ENCODE measurements at places on chromosomes 2 and 18. TPM values are rescaled to one million over a fixed set of nuclear protein-coding genes. Genes with fewer than 3 reads are reported as not detected.

Gene GNAL
- 20.4 TPM for total RNA-seq

Gene MIB1
- 90.9 TPM for total RNA-seq

Gene TCF7L1
- total RNA-seq = 41.8 TPM

Gene ALPI
- not detected for total RNA-seq

Gene KCTD18
- 6.5 TPM for total RNA-seq

Gene C2orf15
- total RNA-seq = 0.23 TPM

Gene LDLRAD4
- total RNA-seq = 1.7 TPM

Gene ZC3H6
- 7.9 TPM for total RNA-seq

Gene NGEF
- total RNA-seq = 0.96 TPM

- no peak for DNase-seq
Measured at GRCh38 chr2:201522965-201523364, 71.4 kb downstream of the STRADB start.

DNA sequence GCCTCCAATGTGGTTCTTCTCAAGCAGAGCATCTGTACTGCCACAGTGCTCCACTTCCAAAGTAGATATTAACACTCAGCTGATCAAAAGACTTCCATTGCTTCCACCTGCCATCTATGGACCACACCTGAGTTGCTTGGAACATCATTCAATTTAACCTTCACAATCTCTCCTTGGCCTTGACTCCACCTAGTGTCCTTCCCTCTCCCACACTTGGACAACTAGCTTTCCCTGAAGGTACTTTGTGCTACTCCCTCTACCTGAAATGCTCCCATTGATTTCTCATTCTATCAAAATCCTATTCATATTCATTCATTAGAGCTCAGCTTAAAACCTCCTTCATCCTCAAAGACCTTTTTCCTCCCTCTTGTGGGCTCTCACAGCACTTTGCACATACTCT is 48.7 kb downstream of the SOWAHC start:
- DNase-seq = no peak

DNA sequence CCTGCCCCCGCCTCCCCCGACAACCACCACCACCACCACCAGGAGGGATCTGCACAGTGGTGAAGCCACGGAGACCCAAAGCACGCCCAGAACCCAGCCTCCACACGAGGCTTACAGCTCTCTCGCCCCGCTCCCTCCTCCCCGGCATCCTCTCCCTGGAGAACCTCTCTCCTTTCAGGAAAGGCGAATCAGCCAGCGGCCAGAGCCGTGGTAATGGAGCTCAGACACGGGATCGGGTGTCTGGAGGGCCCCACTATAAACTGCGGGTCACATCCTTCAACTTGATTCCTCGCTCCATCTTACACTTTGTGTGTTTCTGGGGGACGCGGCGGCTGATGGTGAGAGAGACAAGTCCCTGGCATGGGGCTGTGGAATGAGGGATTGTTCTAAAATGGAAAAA is 271.5 kb upstream of the SIX2 start:
- DNase-seq = no peak

GRCh38 chr2:211688196-211688595 is 850.4 kb downstream of the ERBB4 start:
- no peak for DNase-seq

DNA sequence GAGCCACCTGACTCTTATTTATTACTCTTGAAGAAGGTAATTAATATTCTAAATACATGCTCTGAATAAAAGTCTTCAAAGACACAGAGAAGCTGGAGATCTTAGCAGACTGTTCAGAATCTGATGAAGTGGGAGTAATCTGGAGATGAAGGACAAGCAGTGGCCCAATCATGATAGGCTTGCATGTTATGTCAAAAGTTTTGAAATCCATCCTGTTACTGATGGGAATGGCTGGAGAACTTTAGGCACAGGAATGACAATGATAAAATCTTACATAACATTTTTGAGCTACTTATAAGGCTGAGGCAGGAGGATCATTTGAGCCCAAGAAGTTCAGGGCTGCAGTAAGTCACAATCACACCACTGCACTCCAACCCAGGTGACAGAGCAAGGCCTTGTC is 2.4 kb upstream of the RIF1 start:
- DNase-seq = no peak

GRCh38 chr2:204673877-204674276 is 128.6 kb downstream of the PARD3B start:
- DNase-seq = no peak

- DNase-seq = no peak
Measured at GRCh38 chr2:20507166-20507692, 60.4 kb downstream of the RHOB start.

- DNase-seq = no peak
Measured at GRCh38 chr2:233426619-233427342, 72.5 kb downstream of the DGKD start.

DNA sequence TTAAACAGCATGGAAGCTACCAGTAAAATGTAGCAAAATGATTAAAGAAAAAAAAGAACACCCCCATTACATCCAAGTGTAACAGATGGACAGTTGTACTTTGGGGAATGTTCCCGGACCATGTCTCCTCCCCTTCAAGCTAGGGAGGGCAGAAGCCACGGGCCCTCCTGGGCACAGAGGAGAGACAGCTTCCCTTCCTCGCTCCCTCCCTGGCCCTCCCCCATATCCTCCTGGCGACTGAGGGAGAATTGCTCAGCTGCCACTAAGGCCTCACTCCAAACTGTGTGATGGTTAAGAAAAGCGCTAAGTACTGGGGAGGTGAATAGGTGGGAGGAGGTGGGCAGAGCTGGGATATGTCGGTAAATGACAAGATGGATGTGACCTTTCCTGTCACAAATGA is 358.0 kb downstream of the HRH4 start:
- DNase-seq = no peak

GRCh38 chr2:240463866-240464481 is 28.5 kb downstream of the GPC1 start:
- DNase-seq = no peak

GRCh38 chr2:200471928-200472645 is 37.8 kb downstream of the KCTD18 start:
- no peak for DNase-seq

- no peak for DNase-seq
Measured at GRCh38 chr18:22088029-22088428, 81.4 kb upstream of the GATA6 start.

GRCh38 chr2:49569176-49569575 is 414.9 kb upstream of the FSHR start:
- DNase-seq = no peak

DNA sequence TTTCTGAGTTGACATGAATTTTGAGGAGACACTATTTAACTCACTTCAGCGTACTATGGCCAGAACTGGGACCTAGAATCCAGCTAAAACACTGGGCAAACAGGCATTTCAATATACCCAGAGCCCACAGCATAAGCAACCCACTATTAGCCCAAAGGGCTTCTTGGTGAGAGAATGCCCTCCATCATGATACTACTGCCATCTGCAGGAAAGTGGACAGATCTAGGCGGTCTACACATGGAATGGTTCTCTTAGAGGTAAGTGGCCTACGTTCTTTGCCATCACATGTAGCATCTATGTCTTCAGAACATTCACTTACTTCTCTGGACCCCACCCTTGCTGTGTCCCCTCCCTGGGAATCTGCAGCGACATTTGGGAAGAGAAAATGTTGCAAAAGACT is 181.3 kb upstream of the LINC00305 start:
- DNase-seq = no peak

- DNase-seq = no peak
Measured at GRCh38 chr2:232030229-232030628, 68.7 kb downstream of the DIS3L2 start.

DNA sequence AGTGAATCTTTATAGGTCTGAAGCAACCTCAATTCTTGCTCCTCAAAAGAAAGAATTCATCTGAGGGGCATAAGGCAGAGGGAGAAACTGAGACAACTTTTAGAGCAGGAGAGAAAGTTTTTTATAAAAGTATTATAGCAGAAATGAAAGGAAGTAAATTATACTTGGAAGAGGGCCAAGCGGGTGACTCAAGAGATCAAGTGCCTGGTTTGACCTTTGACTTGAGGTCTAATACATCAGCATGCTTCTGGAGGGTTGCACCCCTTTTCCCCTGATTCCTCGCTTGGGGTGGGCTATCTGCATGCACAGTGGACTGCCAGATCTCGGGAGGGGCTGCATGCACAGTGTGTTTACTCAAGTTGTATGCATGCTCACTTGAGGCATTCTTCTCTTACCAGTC is 268.5 kb upstream of the LRATD1 start:
- DNase-seq = no peak

DNA sequence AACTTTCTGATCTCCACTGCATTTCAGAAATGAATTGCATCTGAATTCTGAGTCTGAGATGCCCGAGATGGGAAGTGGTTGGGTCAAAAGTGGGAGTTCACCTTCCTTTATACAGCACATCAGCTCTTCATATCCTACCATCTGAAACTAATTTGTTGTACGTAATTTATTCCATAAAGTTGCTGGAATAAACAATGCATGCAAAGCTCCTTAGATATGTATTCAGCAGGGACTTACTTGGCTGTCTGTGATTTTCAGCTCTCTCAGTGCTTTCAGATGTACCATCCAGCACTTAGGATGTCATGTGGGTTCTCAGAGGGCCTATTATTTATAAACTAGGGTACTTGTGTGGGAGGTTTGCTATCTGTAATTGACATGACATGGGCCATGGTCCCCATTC is 46.9 kb upstream of the EFEMP1 start:
- no peak for DNase-seq

DNA sequence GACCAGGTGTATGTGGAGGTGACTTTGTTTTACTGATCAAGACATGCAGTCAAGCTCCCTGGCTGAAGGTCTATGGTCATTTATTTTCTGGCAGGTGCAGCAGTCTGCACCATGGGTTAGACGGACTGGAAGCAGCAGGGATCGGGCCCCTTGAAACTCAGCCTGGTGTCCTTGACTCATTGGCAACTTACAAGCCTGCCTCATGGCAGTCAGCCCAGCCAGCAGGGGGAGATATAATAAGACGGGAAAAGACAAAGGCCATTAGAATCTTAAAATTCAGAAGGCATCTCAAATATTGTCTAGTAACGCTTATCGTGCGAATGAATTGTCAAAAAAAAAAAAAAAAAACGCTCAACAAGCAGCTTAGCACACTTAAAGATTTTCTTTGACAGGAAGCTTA is 308.2 kb downstream of the EN1 start:
- DNase-seq = no peak

DNA sequence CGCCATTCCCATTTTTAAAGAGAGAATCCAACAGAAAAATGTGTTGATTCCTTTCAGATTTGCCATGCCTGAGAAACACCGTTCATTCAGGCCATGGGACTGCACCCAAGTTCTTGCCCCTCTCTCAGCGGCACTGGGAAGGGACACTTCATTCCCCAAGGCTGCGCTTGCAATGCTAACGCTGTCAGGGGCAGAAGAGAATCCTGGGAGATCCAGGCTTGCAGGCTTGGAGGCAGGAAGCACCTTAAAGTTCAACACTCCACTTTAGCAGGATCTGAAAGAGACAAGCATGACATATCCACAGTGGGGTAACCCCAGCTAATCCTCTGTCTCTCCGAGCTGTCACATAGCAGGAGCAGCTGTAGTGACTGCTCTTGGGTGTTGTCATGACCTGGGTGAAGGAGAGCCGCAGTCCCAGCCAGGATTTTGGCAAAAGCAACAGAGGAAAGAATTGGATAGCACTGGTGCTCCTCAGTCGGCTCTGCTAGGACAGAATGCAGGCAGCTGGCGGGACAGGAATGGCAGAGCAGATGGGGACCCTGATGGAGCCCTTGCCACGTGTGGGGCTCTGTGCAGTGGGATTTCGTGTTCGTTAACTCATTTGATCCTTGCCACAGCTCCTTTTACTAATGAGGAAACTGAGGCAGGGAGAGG is 22.0 kb upstream of the ODC1 start:
- DNase-seq = no peak

DNA sequence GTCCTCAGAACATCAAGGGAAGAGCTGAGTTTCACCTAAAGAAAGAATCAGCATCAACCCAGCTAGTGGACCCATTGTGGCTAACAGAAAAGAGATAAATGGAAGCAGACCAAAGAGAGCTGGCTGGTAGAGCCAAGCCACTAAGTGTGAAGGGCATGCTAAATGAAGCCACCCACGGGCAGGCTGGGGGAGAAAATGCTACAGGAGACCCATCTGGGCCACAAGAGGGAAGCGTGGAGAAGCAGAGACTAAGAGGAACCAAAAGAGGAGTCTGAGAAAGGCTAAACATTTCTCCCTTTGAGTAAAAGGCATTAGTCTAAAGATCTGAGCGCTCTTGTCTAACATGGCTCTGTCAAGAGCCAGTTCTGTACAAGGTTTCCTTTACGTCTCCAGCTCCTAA is 15.8 kb downstream of the CWC22 start:
- DNase-seq = no peak

- no peak for DNase-seq
Measured at GRCh38 chr18:1244397-1245122, 339.9 kb downstream of the ADCYAP1 start.
